ENCODE measurements at places on chromosomes 4 and X. TPM values are rescaled to one million over a fixed set of nuclear protein-coding genes. Genes with fewer than 3 reads are reported as not detected.

DNA sequence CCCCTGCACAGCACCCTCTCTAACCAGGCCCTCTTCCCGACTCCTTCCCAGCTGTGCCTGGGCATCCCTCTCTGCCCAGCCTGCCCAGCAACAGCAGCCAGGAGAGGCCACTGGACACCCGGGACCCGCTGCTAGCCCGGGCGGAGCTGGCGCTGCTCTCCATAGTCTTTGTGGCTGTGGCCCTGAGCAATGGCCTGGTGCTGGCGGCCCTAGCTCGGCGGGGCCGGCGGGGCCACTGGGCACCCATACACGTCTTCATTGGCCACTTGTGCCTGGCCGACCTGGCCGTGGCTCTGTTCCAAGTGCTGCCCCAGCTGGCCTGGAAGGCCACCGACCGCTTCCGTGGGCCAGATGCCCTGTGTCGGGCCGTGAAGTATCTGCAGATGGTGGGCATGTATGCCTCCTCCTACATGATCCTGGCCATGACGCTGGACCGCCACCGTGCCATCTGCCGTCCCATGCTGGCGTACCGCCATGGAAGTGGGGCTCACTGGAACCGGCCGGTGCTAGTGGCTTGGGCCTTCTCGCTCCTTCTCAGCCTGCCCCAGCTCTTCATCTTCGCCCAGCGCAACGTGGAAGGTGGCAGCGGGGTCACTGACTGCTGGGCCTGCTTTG, 1.1 kb downstream of the AVPR2 start:
- no peak for DNase-seq

DNA sequence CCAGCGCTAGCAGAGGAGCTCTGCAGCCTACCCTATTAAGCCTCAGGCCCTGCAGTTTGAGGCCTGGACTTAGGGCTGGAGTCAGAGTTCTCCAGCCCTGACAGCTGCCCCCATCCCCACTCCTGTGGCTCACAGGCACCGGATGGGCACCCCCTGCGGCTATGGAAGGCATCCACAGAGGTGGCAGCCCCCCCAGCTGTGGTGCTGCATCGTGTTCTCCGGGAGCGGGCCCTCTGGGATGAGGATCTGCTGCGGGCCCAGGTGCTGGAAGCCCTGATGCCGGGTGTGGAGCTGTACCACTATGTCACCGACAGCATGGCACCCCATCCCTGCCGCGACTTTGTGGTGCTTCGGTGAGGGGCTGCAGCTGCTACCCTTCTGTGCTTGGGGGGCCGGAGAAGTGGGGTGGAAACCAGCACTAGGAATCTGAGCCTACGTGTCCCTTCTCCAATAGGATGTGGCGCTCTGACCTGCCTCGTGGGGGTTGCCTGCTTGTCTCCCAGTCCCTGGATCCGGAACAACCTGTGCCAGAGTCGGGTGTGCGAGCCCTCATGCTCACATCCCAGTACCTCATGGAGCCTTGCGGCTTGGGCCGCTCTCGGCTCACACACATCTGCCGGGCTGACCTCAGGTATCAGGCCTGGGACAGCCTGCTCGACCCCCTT, 76.2 kb downstream of the STARD8 start:
- DNase-seq, result no peak

- DNase-seq, result no peak
Measured at GRCh38 chrX:41293269-41293668, 40.7 kb upstream of the DDX3X start.

DNA sequence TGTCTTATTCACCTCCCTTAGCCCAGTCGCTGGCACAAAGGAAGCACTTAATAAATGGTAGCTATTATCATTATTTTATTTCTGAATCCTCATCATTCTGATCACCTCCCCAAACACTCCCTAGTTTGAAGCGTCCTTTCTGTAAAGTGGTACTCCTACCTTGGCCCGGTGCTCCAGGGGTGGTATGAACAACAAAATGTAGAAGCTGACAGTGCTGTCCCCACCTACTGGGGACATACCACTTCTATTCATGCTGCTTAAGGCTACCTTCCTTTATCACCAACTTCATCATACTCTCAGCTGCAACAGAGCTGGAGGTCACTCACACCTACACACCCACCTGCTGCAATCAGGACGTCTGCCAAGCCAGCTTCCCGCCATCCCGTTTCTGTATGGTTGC, 40.8 kb upstream of the APLN start:
- no peak for DNase-seq

DNA sequence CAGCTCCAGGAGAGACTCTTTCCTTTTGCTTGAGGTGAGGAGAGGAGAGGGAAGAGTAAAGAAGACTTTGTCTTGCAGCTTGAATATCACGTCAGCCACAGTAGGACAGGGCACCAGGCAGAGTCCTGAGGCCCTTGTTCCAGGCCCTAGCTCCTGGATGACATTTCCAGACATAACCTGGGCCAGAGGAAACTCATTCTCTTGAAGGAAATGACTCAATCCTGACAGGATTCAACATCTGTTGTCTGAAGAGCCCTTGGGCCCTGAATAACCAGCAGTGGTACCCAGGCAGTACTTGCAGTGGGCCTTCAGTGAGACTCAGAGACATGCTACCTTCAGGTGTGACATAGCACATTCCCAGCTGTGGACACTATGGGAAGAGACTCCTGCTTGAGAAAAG, 62.8 kb downstream of the FGF16 start:
- no peak for DNase-seq

DNA sequence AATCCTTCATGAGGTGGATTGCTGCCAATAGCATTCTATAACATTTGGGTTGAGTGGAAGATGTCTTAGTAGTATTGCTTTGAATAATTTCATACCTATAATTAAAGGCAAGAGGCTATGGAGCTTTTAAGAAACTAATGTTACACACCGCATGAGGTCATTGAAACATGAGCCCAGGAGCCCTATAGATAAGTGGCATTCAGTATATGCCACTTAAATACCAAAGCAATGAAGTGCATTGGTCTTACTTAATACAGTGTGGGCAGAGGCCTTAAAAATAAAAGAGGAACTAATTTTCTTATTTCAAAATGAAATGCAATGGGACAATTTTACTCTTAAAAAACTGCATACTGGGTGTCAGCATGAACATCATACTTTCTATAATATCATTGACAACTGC, 47.5 kb downstream of the SPATA18 start:
- no peak for DNase-seq

DNA sequence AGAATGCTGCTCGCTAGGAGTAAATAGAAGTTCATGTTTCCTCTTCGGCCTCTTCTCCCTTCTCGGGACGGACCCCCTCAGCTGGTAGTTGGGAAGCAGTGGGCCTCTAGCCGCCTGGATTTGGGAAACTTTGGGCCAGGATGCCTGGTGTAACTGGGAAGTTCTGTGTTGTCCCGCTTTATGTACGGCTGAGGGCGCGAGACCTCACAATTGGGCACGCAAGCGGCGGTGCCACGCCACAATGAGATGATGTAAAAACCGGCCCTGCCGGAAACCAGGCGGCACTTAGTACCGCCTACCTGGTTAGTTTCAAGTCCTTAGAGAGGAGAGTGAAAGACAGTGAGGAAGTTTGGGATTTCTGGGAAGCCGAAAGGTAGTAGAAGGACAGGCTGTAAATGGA, at the start of gene CT83:
TSS of gene CT83 (minus strand) at position 155 of the 400 bp plus-strand sequence. CDS start at position 35, 120 bp downstream.
- DNase-seq, result no peak

- DNase-seq, result no peak
Measured at GRCh38 chr4:140533951-140534480, 10.0 kb downstream of the ELMOD2 start.

DNA sequence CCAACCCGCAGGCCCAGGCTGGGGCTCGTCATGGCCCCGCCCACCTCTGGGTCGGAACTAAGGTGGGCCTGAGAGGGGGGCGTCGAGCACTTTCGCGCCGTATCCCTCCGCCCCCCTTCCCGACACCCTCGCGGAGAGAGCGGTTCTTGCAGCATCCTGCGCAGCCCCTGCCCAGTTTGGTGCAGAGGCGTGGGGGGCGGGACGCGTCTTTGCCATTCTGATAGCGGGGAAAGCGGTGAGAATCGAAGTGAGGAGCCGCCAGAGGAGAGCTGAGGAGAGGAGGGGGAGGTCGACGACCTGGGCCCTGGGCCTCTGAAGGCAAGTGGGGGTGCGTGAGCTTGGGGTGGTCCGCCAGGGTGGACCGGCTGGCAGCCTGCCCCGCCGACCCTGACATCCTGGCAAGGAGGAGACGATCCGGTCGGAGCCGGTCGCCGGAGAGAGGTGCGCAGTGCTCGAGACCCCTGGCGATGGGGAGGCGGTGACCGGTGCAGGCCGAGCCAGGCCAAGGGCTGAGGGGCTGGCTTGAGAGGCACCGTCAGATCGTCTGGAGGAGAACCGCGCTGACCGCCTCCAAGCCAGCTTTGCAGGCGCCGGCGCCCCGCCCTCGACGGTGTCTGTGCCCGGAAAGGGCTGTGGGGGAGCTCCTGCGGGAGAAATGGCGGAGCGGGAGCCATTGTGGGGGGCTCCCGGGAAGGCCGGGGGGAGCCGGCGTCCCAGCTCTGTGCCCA, 25.5 kb downstream of the GPRASP3 start:
- DNase-seq, result peak; percentile 63

GRCh38 chr4:28435314-28435713, 1574.7 kb downstream of the STIM2 start:
- no peak for DNase-seq

Gene ZNF518B
- total RNA-seq, result 19.7 TPM

GRCh38 chr4:137414802-137415201, 117.5 kb downstream of the PCDH18 start:
- DNase-seq, result no peak

Gene EMCN
- 48.1 TPM for total RNA-seq

DNA sequence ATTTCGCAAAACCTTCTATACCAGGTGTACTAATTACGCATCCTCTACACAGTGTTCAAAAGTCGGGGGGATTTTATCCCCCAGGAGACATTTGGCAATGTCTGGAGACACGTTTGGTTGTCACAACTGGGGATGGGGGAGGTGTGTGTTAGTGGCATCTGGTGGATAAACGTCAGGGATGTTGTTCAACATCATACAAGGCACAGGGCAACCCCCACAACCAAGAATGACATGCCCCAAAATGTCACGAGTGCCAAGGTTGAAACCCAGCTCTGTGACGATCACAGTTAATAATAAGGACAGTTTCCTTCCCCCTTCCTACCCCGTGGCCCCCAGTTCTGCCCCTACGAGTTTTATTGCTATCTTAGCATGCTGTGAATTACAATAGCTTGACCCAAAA, 15.9 kb upstream of the SEL1L3 start:
- no peak for DNase-seq

Gene AR
- total RNA-seq, result 13.6 TPM

DNA sequence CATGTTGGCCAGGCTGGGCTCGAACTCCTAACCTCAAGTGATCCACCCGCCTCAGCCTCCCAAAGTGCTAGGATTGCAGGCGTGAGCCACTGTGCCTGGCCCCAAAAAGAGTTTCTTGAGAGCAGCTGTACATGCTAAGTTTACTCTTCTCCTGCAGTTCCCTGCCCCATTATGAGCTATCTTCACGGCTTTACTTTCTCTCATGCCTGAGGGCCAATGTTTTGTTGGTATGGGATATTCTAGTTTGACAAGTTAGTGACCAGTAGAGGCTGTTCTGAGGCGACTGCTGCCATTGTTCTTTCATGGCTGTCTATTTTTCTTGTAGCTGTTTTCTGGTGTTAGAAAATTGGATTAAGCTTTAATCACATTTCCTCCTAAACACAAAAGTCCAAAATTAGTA, 78.0 kb upstream of the STX18 start:
- DNase-seq, result no peak

DNA sequence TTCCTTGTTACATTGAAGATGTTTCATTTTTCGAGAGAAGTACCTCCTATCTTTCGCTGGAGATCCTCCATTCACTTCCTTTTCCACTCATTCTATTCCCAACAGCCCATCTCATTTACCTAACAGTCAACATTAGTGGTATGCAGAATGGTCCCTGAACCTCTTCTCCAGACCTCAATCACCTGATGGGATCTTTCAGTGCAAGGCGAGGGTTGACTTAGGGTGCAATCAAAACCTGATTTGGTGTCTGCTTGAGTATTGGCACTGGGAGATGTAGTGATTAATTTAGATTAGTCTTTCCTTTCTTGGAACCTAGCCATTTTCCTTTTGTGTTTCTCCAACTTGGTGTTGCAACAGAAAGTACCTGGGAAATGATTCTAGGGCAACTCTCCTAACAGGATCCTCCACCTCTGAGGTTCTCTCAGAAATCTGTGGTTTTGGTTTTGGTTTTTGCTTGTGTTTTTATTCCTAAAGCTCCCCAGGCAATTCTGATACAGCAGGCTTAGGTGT, 18.4 kb downstream of the DDX3X start:
- DNase-seq, result no peak

Data from kidney (tissue), 22 donors.